ENCODE measurements at places on chromosomes 1 and 21.

DNA sequence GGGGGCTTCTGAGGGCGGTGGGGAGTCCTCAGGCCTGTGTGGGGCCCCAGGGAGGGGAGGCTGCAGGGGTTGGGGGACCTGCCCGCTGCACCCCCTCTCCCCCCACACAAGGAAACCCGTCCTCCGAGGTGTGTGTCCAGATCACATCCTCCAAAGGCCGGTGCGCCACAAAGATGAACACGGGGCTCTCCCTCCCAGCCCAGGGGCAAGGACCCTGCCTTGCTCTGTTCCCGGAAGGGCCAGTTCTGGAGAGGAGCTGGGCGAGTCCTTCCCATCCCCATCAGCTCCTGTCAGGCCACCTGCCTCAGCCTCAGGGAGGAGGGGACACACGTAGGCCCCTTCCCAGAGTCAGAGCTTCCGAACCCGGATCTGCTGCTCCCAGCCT lies 2.5 kb upstream of the TTLL10 start:
- no peak for DNase-seq

- DNase-seq, result peak; percentile 90
These were observed 14.9 kb upstream of the IFNLR1 start for GRCh38 chr1:24201941-24202440.

GRCh38 chr1:47710329-47711071 lies 272.7 kb downstream of the FOXD2 start:
- DNase-seq, result peak; percentile 56

GRCh38 chr1:34371829-34372532 lies 195.3 kb downstream of the C1orf94 start:
- no peak for DNase-seq

DNA sequence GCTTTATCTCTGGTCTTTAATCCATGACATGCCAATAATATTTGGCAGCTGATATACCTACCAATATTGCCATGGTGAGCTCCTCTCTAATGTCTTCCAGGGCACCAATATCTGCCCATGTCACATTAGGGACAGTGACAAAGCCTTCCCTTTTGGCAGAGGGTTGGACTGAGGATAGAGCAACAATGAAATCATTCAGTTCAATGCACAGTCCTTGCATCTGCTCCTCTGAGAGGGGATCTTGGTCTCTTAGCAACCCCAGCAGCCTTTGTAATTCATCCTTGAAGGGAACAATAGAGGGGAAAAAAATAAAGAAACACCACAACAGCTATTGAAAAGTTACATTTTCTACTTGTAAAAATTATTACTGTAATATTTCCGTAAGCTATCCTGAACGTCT lies 42.3 kb downstream of the NVL start:
- DNase-seq, result no peak

- no peak for DNase-seq
These were observed 145.1 kb downstream of the SIPA1L2 start for GRCh38 chr1:232484856-232485255.

- no peak for DNase-seq
These were observed 42.4 kb downstream of the FBXO2 start for GRCh38 chr1:11611638-11612327.

GRCh38 chr21:32728456-32728839 lies 635 bp upstream of the SYNJ1 start:
- no peak for DNase-seq

GRCh38 chr1:159510229-159510541 lies 25.6 kb downstream of the OR10J5 start:
- no peak for DNase-seq

DNA sequence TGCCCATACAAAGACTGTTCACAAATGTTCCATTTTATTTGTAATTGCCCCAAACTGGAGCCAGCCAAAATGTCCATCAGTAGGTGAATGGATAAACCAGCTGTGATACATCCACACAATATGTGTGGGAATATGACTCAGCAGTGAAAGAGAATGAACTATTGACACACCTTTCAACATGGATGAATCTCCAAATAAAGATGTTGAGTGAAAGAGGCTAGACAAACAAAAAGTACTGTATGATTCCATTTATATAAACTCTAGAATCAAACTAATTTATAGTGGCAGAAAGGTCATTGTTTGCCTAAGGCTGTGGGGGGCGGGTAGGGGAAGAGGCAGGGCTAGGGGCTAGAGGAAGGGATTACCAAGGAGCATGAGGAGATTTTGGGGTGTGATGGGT lies 4.5 kb downstream of the DHCR24 start:
- DNase-seq, result no peak

DNA sequence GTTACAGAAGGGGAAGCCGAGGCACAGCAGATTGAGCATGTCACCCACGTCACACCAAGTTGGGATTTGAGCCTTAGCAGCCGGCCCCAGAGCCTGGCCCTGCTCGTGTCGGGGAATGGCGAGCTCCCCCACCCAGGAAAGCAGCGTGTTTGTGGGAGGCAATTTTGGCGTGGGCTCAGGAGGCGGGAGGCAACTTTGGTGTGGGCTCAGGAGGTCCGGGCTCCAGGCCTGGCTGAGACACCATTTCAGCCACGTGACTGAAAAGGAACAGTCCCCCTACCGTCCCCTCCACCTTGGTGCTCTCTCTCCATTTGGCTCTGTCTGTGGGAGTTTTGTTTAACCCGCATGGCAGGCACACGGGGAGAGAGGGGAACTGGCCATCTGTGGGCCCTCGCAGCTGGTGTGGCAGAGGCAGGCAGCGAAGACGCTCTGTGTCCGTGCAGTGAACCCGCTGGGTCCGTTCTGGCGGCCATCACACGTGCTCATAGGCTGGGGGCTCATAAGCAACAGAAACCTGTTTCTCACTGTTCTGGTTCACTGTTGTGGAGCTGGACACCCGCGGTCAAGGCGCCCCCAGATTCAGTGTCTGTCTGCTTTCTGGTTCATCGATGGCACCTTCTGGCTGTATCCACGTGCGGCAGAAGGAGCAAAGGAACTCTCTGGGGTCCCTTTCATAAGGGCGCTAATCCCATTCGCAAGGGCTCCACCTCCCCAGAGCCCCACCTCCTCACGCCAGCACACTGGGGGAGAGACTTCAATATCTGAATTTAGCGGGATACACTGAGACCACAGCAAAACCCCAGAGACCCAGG lies 110.2 kb downstream of the CRYAA start:
- no peak for DNase-seq

Measured in endothelial cell of umbilical vein (primary cell).